Breast epithelium (tissue), 4 donors: ENCODE measurements at places on chromosomes 3 and 15. TPM values are rescaled to one million over a fixed set of nuclear protein-coding genes. Genes with fewer than 3 reads are reported as not detected.

IL17RE gene
- 11.7 TPM for total RNA-seq

DNA sequence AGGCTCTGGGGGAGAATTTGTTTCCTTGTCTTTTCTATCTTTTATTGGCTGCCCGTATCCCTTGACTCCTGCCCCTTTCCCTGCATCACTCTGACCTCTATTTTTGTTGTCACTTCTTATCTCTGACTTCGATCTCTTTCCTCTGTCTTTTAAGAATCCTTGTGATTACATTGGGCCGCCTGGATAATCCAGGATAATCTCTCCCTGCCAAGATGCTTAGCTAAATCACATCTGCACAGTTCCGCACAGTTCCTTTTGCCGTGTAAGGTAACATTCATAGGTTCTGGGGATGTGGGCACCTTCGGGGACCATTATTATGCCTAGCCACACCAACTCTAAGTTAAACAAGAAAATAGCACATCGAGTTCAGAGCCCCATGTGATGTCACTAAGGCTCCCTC, 103.0 kb upstream of the DPPA4 start:
- no peak for DNase-seq

PRTG gene
- total RNA-seq = 5.8 TPM

IMPG2 gene
- 0.32 TPM for total RNA-seq

TEX9 gene
- total RNA-seq = 32.1 TPM

GRCh38 chr3:146542179-146542578, 2.2 kb downstream of the PLSCR1 start:
- DNase-seq = no peak
